CD4-positive, alpha-beta T cell (primary cell): ENCODE measurements at places on chromosomes 6 and 20. TPM values are rescaled to one million over a fixed set of nuclear protein-coding genes. Genes with fewer than 3 reads are reported as not detected.

CD24 gene
- total RNA-seq = not detected

TRAPPC3L gene
- not detected for total RNA-seq

PDYN gene
- total RNA-seq = not detected

FITM2 gene
- total RNA-seq = 3.4 TPM

ZNF311 gene
- total RNA-seq = 0.25 TPM

HRH3 gene
- total RNA-seq = not detected

HDAC2 gene
- total RNA-seq = 40.8 TPM

BPIFB4 gene
- not detected for total RNA-seq

FAM120B gene
- 26.7 TPM for total RNA-seq

SIM1 gene
- not detected for total RNA-seq

GRM1 gene
- total RNA-seq = not detected

MAK gene
- total RNA-seq = 0.47 TPM

FARS2 gene
- 12.8 TPM for total RNA-seq

DNA sequence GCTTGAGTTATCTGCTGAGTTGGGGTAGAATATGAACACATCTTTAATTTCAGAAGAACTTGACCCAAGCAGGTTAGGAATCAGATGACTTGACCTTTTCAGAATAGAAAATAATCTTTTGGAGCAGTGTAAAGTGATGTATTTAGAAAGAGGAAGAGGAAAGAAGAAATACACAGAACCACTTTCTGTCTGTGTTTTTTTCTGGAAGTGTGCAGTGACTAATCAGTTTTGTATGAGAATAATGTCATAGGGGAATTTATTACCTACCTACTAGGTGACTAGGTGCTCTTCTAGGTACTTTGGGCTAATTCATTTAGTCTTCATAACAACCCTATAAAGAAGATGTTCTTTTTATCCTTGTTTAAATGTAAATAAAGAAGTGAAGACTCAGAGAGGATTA lies 3.0 kb downstream of the PPP1R14C start:
- no peak for DNase-seq

DNA sequence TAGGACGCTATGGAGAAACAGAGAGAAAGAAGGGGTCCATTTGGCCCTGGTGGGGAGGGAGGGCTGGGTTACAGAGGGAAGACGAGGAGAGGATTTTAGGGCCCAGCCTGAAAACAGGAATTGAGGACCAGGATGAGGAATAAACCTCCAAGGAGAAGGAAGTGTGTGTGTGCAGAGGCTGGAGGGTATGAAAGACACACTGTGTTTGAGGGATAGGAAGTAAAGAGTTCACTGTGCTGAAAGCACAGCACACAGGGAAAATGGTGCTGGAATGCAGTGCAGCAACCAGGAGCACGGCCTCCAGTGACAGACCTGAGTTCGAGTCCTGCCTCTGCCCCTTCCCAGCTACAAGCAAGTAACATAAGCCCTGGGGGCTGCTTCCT lies 7.8 kb downstream of the MBOAT1 start:
- DNase-seq = no peak

GRCh38 chr6:40247516-40248115 lies 313.4 kb upstream of the MOCS1 start:
- no peak for DNase-seq

- DNase-seq = no peak
These were observed 5.4 kb upstream of the POU3F2 start for GRCh38 chr6:98828941-98829411.

GRCh38 chr6:108083349-108083748 lies 8.8 kb upstream of the OSTM1 start:
- DNase-seq = no peak

GRCh38 chr20:58389324-58389967 lies 417 bp downstream of the VAPB start:
- DNase-seq = peak; percentile 40

DNA sequence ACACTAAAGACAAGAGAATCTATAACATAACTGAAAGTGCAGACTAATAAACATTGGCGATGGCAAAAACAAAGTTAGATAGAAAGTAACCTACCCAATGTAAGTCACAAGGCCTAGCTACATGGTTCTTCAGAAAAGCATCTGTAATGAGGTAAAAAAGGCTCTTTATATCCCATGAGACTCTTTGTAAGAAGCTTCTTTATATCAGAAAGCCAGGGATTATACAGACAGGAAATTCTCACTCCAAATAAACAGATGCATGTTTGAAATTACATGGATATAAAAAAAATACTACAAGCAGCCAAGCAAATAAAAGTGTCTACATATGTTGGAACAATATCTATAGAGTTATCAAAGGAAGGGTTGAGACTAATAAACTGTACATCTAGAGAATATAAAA lies 284.9 kb upstream of the NRSN1 start:
- DNase-seq = no peak

- DNase-seq = no peak
These were observed 165.6 kb downstream of the ALDH8A1 start for GRCh38 chr6:134784336-134784735.

DNA sequence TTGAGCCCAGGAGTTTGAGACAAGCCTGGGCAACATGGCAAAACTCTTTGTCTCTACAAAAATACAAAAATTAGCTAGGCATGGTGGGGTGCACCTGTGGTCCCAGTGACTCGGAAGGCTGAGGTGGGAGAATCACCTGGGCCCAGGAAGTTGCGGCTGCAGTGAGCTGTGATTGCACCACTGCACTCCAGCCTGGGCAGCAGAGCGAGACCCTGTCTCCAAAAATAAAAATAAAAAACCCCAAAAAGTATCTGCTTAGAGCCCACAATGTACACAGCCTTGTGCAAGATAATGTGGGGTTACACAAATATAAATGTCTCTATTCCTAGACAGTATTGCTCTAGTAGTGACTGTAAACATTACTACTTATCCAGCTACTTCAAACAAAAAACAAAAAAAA lies 5.9 kb downstream of the ESF1 start:
- no peak for DNase-seq

DNA sequence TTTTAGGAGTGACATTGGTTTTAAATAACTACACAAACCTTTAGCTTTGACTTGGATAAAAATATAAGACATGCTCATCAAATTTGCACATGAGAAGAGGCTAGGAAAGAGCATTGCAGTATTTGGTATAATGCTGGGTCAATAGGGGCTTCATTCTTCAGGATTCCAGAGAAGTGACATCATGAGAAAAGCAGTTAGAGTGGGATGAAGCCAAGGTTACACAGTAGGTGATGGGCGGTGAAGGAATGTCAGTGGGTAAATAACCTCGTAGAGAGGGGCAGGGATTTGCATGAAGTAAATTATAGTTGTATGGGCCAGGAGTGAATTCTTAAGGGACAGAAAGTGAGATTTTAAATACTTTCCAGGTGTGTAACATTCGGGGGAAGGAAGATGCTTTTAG lies 216.2 kb downstream of the RFPL4B start:
- DNase-seq = no peak

DNA sequence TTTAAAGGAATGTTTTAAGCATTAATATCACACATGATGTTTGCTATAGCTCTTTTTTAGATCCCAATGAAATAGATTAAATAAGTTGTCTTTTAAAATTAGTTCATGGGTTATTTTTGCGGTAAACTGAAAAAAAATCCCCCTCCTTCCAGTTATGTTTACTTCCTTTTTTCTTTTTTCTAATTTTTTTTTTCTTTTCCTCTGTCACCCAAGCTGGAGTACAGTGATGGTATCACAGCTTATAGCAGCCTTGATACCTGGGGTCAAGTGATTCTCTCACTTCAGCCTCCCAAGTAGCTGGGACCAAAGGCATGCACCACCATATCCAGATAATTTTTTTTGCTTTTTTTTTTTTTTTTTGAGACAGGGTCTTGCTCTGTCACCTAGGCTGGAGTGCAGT lies 17.8 kb upstream of the SCAF8 start:
- no peak for DNase-seq

GRCh38 chr6:129731428-129731827 lies 21.5 kb upstream of the ARHGAP18 start:
- no peak for DNase-seq

DNA sequence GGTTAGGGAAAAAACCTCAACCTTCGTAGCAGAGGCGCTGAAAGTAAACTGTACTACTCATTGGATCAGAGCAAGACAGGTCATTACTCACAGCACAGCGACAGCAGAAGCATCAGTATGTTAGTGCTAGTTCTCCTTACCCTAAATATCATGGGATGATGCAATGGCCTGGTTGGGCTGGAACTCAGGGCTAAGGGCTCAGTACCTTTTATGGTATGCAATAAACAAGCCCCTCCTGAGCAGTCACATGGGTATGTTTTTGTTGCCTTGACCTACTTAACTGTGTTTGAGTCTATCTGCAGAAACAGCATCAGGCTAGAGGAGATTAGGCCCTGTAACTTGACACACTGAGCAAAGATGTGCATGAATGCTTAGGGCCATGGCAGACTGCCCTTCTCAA lies 369.4 kb upstream of the IMPG1 start:
- DNase-seq = no peak

DNA sequence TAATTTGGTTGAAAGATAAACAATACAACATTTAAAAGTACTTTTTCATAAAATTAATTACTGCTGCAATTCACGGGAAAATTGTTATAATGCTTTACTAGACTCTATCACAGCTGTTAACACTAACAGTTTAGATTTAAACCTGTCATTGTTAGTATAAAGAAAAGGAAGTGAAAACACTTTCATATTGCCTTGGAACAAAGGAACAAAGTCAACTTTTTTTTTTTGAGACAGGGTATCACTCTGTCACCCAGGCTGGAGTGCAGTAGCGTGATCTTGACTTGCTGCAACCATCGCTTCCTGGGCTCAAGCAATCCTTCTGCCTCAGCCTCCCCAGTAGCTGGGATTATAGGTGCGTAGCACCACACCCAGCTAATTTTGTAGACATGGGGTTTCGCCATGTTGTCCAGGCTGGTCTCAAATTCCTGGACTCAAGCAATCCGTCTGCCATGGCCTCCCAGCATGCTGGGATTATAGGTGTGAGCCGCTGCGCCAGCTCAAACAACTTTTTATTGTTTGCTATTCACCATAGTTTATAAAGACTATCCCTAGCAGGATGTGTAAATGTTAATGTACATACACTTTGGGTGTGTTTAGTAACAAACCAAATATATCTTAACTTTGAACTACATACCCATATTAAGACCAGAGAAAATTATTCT lies 22.1 kb downstream of the SLC35A1 start:
- no peak for DNase-seq

GRCh38 chr20:33664762-33665144 lies 2.0 kb upstream of the ACTL10 start:
- no peak for DNase-seq

DNA sequence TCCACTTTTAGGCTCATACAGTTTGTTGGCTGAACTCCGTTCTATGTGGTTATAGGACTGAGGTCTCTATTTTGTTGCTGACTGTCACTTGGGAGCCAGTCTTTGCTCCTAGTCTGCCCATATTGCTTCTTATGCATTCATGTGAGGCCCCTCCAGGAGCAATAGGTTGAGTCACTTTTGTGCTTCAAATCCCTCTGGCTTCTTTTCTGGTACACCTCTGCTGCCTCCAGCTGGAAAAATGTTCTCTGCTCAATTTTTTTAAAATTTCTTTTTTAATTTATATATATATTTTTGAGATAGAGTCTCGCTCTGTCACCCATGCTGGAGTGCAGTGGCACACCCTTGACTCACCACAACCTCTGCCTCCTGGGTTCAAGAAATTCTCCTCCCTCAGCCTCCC lies 42.7 kb upstream of the NOX3 start:
- no peak for DNase-seq

DNA sequence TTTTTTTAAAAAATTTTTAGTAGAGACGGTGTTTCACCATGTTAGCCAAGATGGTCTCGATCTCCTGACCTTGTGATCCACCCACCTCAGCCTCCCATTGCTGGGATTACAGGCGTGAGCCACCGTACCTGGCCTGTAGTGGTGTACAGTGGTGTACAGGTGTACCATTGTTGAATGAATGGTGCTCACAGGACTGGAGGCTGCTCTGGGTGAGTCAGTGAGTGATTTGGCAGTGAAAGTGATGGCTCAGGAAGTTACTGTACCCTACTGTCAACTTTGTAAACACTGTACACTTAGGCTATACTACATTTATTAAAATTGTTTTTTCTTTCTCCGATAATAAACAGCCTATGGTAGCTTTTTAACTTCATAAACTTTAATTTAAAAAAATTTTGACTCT lies 122.8 kb upstream of the EEF1E1 start:
- DNase-seq = no peak

- no peak for DNase-seq
These were observed 9.6 kb downstream of the JARID2 start for GRCh38 chr6:15255481-15255880.

- no peak for DNase-seq
These were observed 11.8 kb upstream of the TRAM2 start for GRCh38 chr6:52588710-52589091.

- DNase-seq = no peak
These were observed 107.8 kb upstream of the RNF217 start for GRCh38 chr6:124854338-124854922.

GRCh38 chr6:47061309-47062300 lies 19.5 kb upstream of the ADGRF1 start:
- DNase-seq = no peak

DNA sequence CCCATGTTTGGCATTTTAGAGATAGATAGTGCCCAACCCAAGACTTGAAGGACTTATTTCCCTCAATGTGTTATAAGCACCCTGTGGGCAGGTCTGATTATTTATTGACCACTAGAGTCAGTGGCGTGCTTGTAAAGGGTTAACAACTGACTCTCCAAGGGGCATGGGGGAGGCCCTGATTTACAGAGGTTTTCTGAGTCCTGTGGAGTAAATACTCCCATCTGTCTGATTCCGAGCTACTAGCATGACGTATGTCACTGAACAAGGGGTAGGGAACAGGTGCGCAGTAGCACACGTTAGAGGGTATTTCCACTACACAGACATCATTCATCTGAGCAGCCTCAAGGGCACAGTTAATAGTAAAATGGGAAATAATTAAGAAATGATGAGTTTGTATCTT lies 17.4 kb upstream of the TRAM2 start:
- DNase-seq = no peak

DNA sequence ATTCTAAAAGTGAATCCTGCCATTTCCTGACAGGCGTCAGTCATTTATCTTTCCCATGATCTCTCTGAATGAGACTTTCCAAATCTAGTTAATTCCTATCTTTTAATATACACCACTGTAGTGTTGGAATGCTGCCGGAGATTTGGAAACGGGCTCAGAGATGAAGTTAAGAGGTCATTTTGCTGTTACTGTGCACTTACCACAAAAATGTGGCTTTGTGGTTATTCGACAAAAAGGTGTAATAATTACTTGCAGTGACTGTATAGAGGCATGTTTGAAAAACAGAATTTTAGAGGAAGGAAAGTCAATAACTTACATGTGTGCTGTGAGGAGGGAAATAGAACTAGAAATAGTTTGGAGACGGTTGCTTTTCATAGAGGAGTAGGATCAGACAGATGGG lies 460.2 kb upstream of the BTBD3 start:
- DNase-seq = no peak

GRCh38 chr6:129102741-129103140 lies 219.8 kb downstream of the LAMA2 start:
- DNase-seq = no peak

DNA sequence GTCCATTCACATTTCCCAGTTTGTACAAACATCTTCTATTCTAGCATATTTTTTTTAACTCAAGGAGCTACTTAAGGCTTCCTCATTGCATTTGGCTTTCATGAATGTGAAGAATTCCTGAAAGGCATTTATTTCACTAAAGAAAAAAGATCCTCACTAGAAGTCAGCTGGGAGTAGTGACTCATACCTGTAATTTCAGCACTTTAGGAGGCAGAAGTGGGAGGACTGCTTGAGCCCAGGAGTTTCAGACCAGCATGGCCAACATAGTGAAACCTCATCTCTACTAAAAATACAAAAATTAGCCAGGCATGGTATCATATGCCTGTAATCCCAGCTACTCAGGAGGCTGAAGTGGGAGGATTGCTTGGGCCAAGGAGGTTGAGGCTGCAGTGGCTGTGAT lies 30.9 kb upstream of the XRN2 start:
- no peak for DNase-seq
